ENCODE measurements at places on chromosomes 16 and 17.

DNA sequence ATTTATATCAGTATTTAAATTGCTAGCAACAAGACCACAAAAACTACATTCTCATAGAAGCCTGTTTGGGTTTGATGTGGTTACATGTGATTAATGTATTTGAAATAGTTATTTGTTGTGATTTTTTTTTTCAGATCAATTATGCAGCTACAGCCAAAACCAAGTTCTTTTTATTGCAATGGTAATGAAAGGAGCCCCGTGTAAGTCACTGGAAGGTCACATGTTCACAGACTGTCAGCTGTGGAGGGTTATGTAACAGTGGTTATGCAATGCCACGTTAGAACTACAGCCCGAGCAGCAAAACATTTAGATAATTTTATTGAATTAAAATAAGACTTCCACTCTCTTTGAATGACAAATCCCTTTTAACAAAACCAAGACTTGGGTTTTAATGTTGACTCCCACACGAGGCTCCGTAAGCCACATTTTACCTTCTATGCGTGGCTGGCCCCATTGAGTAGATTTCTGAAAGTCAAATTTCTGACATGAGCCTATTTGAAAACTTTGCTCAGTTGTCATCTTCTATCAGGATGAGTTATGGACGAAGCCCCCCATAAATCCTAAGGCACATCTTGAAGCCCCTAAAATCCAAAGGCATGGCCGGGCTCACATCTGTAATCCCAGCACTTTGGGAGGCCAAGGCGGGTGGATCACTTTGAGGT lies 41.8 kb upstream of the SEC14L1 start:
- peaks cover 54% of the 10 kb centered on the region for H3K36me3 ChIP-seq
- H3K27ac ChIP-seq = peak overlapping the region; percentile 53
- peaks cover 22% of the 10 kb centered on the region for H3K4me1 ChIP-seq
- H3K4me3 ChIP-seq = no peak overlapping the region
- DNase-seq = no peak

DNA sequence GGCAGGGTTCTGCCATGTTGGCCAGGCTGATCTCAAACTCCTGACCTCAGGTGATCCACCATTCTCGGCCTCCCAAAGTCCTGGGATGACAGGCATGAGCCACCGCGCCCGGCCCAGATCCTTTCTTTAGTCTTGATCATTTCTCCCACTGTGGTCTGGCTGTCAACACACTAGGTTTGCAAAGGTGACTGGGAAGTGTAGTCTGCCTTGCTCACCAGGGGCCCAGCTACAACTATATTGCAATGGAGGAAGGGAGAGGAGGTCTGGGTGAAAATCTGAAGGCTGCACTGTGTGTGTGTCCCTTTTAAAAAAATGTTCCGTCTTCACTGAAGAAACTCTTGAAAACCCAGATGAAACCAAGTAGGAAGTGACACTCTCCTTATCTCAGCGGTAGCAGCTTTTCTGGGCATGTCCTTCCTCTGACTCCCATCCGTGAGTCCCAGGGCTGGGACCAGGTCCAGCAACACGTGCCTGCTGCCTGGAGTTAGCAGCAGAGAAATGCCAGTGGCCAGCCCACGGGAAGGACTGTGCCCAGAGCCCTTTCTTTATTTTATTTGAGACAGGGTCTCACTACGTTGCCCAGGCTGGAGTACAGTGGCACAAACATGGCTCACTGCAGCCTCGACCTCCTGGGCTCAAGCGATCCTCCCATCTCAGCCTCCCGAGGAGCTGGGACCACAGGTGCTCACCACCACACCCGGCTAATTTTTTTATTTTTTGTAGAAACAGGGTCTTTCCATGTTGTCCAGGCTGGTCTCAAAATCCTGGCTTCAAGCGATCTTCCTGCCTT lies 17.8 kb upstream of the KIF19 start:
- no peak for DNase-seq
- no peaks in the 10 kb centered on the region for H3K4me1 ChIP-seq
- peaks cover 21% of the 10 kb centered on the region for H3K27me3 ChIP-seq
- no peaks in the 10 kb centered on the region for H3K36me3 ChIP-seq

- no peak for DNase-seq
- H3K4me3 ChIP-seq = no peak overlapping the region
- H3K36me3 ChIP-seq = no peaks in the 10 kb centered on the region
These were observed 26.4 kb upstream of the MAPK3 start for GRCh38 chr16:30149250-30149930.

DNA sequence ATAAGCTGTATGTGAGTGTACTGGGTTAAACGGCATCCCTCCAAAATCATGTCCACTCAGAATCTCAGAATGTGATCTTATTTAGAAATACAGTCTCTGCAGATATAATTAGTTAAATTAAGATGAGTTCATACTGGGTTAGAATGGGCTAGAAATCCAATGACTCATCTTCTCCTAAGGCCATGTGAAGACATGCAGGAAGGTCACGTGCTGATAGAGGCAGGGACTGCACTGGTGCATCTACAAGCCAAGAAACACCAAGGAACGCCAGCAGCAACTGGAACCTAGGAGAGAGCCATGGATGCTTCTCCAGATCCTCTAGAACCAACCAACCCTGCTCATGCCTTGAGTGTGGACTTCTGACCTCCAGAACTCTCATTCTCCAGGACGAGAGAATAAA lies 241.0 kb downstream of the XYLT1 start:
- H3K36me3 ChIP-seq = peaks cover 19% of the 10 kb centered on the region
- H3K27ac ChIP-seq = no peak overlapping the region
- H3K4me1 ChIP-seq = peaks cover 17% of the 10 kb centered on the region
- no peak overlapping the region for H3K4me3 ChIP-seq
- no peaks in the 10 kb centered on the region for H3K27me3 ChIP-seq

All from activated B cell treated with CpG ODN at 0.5 μM for 24 hours (primary cell).